CD14-positive monocyte (primary cell): ENCODE measurements at places on chromosomes 4 and X. TPM values are rescaled to one million over a fixed set of nuclear protein-coding genes. Genes with fewer than 3 reads are reported as not detected.

The NHS gene
- polyA plus RNA-seq, result 0.86 TPM

The CLTRN gene
- polyA plus RNA-seq, result not detected

- DNase-seq, result no peak
Measured at GRCh38 chr4:101711590-101712260, 78.8 kb upstream of the BANK1 start.

The CYP2U1 gene
- 1.5 TPM for polyA plus RNA-seq

The FREM3 gene
- not detected in 2 replicates for polyA plus RNA-seq

The RAB28 gene
- polyA plus RNA-seq, result 3.7 and 7.6 TPM in 2 replicates

DNA sequence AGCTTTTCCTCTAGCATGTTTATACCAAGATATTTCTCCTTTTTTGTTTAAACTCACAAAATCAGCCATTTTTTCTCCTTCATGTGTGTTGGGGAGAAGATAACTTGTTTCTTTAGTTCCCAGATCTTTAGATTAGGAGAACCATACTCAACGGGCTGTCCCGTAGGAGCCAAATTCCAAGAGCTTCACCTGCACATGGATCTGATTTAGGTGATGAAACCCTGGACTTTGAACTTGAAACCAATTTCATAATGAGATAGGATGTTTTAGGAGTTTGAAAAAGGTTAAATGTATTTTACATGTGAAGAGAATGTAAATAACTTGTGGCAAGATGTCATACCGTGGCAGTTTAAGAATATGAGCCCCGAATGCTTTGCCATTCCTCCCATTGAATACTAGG is 280.0 kb upstream of the PCDH18 start:
- DNase-seq, result no peak

The PPP1R2C gene
- not detected for polyA plus RNA-seq

The CRLF2 gene
- 0.17 TPM for polyA plus RNA-seq

- DNase-seq, result no peak
Measured at GRCh38 chrX:20230406-20230805, 36.3 kb downstream of the RPS6KA3 start.

DNA sequence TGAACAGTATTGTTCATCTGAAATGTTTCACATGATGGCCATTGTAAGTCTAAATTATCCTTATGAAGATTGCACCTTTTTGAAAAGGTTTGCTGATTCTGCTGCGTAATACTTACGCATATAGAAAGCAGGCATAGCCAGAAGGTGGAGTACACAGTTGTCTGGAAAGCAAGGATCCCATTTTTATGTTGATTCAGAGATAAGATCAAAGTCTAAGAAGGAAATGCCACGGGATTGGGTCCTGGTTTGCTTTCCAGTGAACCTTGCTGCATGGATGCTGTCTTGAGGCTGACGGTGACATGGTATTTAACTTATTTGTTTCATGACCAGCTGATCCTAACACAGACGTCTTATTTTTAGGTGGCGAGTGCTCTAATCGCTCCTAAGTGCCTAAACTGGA is 15.5 kb downstream of the MAGEA9B start:
- no peak for DNase-seq

The CDKL2 gene
- not detected for polyA plus RNA-seq

GRCh38 chr4:96356591-96357370 is 516.9 kb downstream of the PDHA2 start:
- no peak for DNase-seq

- DNase-seq, result no peak
Measured at GRCh38 chr4:41890085-41890484, 45.1 kb upstream of the TMEM33 start.

DNA sequence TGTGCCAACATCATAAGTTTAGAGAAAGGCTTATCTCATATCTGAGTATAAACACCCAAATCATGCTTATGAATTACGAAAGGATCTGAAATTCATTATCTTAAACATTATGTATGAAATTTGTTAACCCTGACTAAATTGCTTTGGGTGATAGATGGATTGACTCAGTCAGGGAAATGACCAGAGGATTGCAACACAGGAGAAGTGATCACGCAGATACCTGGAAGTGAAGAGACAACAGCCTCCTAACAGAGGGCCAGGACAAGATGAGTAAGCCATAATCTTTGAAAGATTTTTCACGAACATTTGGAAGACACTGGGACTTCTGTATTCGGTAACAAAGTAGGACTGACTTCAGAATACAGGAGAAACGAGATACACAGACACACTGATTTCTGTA is 363.4 kb downstream of the DMD start:
- DNase-seq, result no peak
